CD4-positive, alpha-beta T cell treated with Interleukin-4 for 1 hour (primary cell): ENCODE measurements at places on chromosomes 6 and 20.
A peak's percentile ranks its signal among the peaks of the same experiment; 100 is the strongest.

- no peak for DNase-seq
Measured at GRCh38 chr6:118959903-118960302, 24.9 kb upstream of the MCM9 start.

- DNase-seq = no peak
Measured at GRCh38 chr20:54429364-54429763, 46.0 kb upstream of the DOK5 start.

- no peak for DNase-seq
Measured at GRCh38 chr6:165889636-165890403, 226.8 kb upstream of the PDE10A start.

GRCh38 chr6:151275121-151275520, 35.4 kb downstream of the AKAP12 start:
- DNase-seq = no peak

GRCh38 chr20:33602826-33603590, 59.1 kb upstream of the C20orf144 start:
- DNase-seq = no peak

DNA sequence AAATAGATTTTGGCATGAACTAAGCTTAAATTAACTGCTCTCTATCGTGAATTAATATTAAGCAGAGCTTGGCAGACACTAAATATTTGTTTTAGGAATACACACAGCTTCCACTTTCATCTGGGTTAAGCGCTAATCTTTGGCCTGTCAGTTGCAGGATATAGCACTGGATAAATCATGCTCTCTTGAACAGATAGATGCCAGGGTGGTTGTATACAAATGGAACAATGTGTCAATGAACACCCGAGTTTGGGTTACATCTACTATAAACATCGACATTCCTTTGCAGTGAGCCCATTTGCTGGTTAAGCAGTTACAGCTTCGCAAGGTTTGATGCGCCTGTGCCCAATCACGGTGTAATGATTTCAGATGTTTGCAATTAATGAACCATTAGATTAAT, 338.2 kb upstream of the ZFP64 start:
- no peak for DNase-seq

DNA sequence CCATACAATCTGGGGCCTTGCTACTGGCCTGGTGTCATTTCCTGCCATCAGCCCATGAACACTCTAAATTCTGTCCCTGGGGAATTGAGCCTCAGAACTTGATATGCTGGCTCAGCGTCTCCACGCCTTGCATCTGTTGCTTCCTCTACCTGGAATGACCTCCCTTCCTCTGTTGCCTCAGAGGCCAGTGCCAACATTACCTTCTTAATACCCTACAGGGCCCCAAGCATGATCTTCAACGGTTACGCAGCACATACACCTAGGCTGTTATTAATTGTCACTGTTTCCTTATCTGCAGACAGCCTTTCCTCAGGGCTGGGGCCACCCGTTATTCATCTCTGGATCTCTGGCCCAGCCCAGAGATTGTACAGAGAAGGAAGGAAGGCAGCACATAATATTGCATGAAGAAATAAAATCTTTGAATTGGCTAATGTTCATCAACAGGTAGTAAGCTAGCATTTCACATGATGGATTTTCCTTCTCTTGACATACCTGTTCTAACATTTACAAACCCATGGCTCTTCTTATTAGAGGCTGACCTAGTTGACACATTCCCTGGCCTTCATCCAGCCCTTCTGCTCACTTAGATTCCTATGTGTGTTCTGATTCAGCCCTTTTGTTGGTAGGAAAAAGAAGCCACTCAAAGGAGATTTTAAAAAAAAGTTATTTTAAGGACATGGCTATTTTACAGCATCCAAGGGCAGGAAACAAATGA, 8.4 kb upstream of the RNF182 start:
- no peak for DNase-seq

DNA sequence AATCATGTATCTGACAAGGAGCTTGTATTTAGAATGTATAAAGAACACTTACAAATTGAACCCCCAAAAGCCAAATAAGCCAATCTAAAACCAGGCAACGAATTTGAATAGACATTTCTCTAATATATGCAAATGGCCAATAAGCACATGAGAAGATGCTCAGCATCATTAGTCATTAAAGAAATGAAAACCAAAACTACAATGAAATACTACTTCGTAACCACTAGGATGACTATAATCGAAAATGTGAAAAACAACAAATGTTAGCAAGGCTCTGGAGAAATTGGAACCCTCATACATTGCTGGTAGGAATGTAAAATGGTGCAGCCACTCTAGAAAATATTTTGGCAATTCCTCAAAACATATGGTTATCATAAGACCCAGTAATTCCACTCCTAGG, 105.8 kb upstream of the TOP1 start:
- DNase-seq = no peak

GRCh38 chr20:5495939-5496338, 179.2 kb upstream of the PROKR2 start:
- no peak for DNase-seq

DNA sequence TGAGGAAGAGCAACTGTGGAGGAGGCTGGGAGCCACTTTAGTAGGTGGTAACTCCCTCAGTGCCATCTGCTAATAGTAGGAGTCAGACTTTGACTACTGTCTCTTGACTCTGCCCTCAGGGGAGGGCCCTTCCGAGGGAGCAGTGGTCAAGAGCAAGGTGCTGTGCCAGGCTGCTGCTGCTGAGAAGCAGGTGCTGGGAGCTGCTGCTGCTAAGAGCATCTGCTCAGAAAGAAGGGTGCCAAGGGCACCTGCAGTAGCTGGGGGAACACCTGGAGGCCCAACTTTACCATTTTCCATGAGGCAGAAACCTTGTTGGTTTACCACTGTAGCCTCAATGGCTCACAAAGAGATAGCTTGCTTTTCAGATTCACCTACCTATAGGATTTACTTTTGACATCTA, 18.5 kb downstream of the GGTLC1 start:
- DNase-seq = no peak

- no peak for DNase-seq
Measured at GRCh38 chr20:23363257-23363649, 1.3 kb downstream of the GZF1 start.

- DNase-seq = no peak
Measured at GRCh38 chr6:150634176-150634963, 34.7 kb downstream of the PLEKHG1 start.

DNA sequence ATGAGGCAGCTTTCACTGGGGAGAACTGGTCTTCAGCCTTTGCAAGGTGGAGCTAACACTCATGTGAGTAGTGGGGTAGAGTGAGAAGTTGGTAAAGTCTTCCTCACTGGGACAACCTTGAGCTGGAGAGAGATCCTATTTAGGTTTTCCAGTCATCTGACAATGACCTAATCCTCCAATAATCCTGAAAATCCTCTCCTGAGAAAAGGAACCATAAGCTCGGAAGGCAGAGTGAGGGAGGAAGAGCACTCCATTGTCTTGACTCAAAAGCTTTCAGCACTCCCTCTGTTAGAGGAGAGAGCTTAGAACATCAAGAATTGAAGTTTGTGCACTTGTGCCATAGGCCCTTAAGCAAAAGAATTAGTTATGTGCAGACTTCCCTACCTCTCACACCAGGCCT, 77.8 kb downstream of the TRAM2 start:
- DNase-seq = no peak

DNA sequence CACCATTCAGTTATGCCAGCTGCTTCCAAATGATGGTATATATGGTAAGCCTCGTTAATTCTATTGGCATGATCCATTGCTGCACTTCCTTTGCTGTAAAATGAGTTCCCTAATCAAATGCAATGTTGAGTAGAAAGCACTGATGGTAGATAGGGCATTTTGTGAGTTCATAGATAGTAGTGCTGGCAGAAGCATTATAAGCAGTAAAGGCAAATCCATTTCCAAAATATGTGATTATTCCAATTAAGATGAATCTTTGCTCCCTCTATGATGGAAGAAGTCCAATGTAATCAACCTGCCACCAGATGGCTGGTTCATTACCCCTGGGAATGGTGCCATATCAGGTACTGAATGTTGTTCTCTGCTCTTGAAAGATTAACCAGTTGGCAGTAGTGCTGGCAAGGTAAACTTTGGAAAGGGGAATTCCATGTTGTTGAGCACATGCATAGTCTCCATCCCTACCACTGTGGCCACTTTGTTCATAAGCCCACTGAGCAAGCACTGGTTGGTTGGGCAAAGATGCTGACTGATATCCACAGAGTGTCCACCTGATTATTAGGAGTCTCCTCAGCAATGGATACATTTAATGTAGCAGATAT, 5.6 kb upstream of the TBPL1 start:
- DNase-seq = no peak

GRCh38 chr6:48667797-48668196, 556.8 kb upstream of the PTCHD4 start:
- DNase-seq = no peak

DNA sequence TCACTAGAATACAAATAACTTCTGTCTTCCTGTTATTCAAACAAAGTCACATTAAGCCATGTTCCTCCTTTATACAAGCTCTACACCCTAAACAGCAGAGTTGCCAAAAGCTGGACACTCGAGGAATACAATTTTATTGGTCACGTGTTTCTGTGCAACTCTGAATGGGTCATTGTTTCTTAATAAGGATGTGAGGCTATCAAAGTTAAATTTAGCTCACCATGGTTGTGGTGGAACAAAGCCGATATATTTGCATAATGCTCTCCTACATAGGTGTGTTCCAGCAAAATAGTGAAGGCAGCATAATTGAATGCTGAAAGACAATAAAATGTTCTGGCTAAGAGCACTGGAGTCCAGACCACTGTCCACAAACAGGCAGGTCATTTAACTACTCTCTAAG, 36.9 kb upstream of the CD2AP start:
- no peak for DNase-seq

DNA sequence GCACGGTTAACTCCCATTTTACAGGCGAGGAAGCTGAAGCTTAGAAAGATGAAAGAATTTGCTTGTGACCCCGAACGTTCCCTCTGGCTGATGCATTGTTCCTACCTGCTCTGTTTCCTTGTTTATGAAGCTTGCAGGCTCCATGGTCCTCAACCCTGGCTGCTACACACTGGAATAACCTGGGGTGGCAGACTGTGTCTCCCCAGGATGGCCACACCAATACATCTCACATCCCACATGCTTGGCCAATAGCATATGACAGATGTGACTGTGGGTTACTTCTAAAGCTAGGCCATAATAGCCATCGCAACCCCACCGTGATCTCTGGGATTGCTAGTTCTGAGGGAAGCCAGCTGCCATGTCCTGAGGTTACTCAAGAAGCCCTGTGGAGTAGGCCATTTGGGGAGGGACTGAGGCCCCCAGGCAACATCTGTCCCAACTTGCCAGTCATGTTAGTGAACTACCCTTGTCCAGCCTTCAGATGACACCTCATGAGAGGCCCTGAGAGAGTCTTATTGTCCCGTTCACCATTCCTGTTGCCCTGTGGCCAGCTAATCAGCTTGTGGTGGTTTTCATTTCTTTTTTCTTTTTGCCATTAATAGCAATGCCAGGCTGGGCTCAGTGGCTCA, 6.7 kb upstream of the FAM110A start:
- no peak for DNase-seq

DNA sequence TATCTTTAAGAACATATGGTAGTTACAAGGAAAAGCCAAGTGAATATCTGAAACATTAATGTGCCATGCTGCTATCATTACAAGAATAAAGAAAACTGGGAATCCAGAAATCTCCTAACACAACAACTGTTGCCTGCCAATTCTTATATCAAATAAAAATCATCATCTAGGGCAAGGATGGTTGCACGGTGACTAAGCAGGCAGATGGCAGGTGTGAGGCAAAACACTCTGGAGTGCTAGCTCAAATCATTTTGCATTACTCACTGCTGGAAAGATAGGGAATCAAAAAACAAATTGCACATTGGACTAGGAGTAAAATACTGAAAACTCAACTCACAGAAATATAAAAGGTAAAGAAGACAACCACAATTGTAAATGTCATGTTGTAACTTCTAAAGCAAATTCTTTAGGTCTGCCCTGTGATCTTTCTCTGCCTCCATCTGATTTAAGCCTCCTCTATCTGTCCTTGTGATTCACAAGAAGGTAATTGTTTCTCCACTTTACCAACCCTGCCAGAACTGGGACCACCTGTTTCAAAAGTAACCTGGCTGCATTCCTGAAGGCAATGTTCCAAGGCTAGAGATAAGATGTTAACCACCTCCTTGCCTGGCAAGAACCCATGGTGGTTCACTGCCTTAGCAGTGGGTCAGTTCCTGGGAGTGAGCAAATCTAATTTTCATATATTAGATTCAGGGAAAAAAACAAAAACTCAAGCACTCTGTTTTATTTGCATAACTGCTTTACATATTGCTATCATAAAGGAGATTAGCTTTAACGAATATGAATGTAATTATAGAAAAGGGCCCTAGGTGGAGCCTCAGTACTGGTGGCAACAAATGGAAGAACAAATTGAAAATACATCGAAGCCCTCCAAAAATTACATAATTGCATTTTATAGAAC, 33.1 kb upstream of the LCA5 start:
- peak; percentile 38 for DNase-seq

- no peak for DNase-seq
Measured at GRCh38 chr6:29948277-29948676, 5.9 kb downstream of the HLA-A start.

DNA sequence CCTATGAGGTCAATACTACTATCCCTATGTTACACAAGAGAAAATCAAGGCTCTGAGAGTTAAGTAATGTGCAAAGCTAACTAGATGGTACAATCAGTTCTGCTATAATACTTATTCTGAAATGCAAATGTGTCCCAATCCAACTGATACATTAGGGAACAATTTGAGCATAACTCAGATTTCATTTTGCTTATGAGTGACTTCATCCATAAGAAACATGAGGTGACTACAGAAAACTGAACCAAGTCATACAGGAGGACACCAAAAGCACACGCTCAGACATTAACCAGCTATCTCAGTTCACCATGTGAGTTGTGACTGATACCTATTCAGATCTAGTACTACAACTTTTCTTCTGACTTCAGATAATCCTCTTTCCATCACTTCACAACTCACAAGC, 179.9 kb upstream of the RUNX2 start:
- no peak for DNase-seq

- DNase-seq = no peak
Measured at GRCh38 chr6:81978230-81978629, 225.7 kb upstream of the TENT5A start.

GRCh38 chr6:73579389-73579788, 58.6 kb upstream of the EEF1A1 start:
- DNase-seq = no peak

- DNase-seq = no peak
Measured at GRCh38 chr20:11982289-11982954, 64.7 kb downstream of the BTBD3 start.

DNA sequence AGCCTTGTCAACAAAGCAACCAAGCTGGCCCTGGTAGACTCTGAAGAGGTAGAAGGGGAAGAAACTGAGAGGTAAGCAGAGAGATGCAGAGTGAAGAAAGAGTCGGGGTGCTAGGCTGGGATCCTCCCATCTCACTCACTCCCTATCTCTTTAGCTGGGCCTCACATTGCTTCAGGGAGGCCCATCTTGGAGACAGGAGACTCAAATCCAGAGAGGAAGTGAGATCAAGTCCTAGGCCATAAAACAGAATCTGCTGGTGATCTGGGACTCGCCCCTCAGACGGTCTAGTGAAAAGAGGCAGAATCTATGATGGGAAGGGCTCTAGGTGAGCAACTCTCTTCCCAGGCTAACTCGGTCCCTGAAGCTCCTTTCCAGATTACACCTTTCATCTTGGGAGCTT, 659 bp upstream of the GUCA1B start:
- DNase-seq = no peak
